ENCODE measurements at places on chromosomes 7 and 10. TPM values are rescaled to one million over a fixed set of nuclear protein-coding genes. Genes with fewer than 3 reads are reported as not detected.

The NODAL gene
- total RNA-seq: not detected

The ERVW-1 gene
- not detected for total RNA-seq

The EMX2 gene
- not detected for total RNA-seq

The FOXL3 gene
- total RNA-seq: not detected

The IDI2 gene
- total RNA-seq: not detected

The ZNF679 gene
- total RNA-seq: not detected

The WNT8B gene
- not detected for total RNA-seq

The ACTR3C gene
- total RNA-seq: 0.39 TPM

The NPSR1 gene
- not detected for total RNA-seq

The MYL10 gene
- total RNA-seq: not detected

The CRHR2 gene
- total RNA-seq: not detected

The ACBD7 gene
- total RNA-seq: 0.40 TPM

The STEAP2 gene
- total RNA-seq: 19.6 TPM

The AKR1C4 gene
- total RNA-seq: not detected

The CDK6 gene
- 50.9 TPM for total RNA-seq

The TLX1 gene
- not detected for total RNA-seq

The NUTM2A gene
- 1.0 TPM for total RNA-seq

The NPC1L1 gene
- total RNA-seq: 0.24 TPM

The ANKRD22 gene
- total RNA-seq: not detected

The ANKRD61 gene
- 0.39 TPM for total RNA-seq

The OLAH gene
- 0.65 TPM for total RNA-seq

The IKZF1 gene
- not detected for total RNA-seq

The SLC4A2 gene
- total RNA-seq: 113 TPM

The TASOR2 gene
- total RNA-seq: 35.6 TPM

The MPP7 gene
- 1.3 TPM for total RNA-seq

The ENTPD1 gene
- 0.52 TPM for total RNA-seq

The EN2 gene
- not detected for total RNA-seq

The MRLN gene
- total RNA-seq: not detected

The AKR1D1 gene
- total RNA-seq: not detected

The PDZD7 gene
- 0.91 TPM for total RNA-seq

The NKX1-2 gene
- not detected for total RNA-seq

The TCAF2 gene
- total RNA-seq: 1.7 TPM

The ELOVL3 gene
- total RNA-seq: 1.3 TPM

The ZNF488 gene
- 0.52 TPM for total RNA-seq
